HS-5 (cell line): ENCODE measurements at places on chromosomes 7 and 10.

- no peak for DNase-seq
Measured at GRCh38 chr7:132560825-132561529, 15.3 kb downstream of the PLXNA4 start.

GRCh38 chr7:133846203-133846945, 280.8 kb upstream of the LRGUK start:
- DNase-seq = no peak

- no peak for DNase-seq
Measured at GRCh38 chr10:69934768-69935167, 117.9 kb upstream of the MACROH2A2 start.

GRCh38 chr10:126455766-126456405, 67.6 kb upstream of the ADAM12 start:
- DNase-seq = no peak

GRCh38 chr7:122951006-122951405, 44.5 kb downstream of the TAS2R16 start:
- no peak for DNase-seq

- no peak for DNase-seq
Measured at GRCh38 chr10:12073526-12073925, 4.8 kb downstream of the DHTKD1 start.

DNA sequence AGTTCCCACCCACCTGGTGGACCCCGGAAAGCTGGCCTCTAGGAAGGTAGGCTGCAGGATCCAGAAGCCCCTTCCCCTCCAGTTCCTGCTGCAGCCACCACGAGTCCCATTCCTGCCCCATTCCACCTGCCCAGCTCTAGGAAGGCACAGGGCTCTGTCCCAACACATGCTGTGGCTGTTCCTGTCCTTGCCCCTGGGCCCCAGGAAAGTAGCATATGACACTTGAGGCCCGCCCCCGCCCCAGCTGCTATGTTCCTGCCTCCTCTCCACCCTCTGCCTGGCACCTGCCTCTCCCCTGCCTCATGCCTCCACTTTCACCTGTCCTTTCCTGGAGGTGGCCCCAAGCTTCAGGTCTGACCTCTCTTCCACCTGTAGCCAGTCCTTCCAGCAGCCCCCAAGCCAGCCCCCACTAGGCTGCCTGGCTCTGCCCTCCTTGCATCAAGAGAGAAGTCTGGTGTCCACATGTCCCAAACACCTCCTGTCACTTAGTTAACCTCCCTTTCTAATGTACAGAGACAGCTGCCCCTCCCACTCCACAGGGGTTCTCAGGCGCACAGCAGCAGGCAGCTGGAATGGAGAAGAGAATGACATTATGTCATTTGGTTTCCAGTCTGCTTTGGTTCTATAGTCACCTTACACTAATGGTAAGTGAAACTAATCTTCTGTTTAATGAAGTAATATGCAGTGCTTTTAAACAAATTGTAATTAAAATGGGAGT, 22.7 kb downstream of the YKT6 start:
- no peak for DNase-seq

DNA sequence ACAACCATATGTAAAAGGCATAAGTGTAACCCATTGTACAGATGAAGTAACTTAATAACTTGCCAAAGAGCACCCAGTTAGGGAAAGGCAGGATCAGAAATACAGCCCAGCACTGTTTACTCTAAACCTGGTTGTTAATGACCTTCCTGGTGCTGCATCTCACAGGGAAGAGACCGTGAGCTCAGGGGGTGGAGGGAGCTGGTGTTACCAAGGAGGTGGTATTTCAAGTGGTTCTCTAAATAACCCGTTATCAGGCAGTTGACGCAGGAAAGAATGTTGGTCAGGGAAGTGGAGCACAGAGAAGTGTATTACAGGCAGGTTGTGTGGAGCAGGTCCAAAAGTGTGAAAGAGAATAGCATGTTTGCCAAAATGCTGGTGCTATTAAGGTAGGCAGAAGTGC, 4.4 kb upstream of the ST7 start:
- DNase-seq = no peak

DNA sequence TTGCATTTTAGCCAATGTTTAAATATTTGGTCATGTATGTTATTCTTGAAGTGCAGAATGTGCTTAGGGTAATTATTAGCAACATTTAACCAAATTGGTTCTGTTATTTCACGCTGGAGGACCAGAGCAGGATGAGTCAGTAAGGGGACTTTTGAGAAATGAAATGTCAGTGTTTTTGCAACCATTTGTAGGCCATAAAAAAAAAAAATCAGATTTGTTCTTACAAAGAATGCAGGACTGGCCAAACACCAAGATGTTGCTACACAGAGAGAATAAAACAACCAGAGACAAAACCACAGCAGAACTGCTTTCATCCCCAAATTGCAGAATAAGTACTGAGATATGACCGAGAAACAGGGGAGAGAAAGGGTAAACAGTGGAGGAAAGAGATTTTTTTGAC, 62.1 kb downstream of the TPST1 start:
- no peak for DNase-seq

DNA sequence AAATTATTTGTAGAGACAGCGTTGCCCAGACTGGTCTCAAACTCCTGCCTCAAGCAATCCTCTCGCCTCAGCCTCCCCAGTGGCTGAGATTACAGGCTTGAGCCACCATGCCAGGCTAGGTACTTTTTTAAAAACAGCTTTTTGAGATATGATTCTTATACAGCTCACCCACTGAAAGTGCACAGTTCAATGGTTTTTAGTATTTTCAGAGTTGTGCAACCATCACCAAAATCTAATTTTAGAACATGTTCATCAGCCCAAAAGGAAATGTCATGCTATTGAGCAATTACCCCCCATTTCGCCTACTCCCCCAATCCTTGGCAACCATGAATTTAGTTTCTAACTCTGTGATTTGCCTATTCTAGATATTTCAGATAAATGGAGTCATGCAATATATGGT, 73.7 kb downstream of the EVX1 start:
- DNase-seq = no peak

DNA sequence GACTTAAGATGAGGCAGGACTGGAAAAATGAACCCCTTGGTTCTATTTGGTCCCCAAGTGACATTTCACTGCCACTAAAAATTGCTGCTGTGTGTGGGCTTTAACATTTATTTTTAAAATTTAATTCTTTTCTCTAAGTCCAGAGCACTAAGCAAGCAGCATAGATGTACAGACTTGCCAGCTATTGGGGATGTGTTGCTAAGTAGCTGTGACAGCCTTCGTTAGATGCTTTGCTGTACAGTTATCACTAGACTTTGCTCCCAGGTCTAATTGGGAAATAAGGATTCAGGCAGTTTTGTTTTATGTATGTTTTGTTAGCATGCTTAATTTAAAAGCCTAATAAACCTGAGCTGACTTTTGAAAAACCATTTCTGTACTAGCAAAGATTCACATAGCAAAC, 51.8 kb downstream of the GBF1 start:
- no peak for DNase-seq

- peak; percentile 22 for DNase-seq
Measured at GRCh38 chr10:7261351-7261750, 149.5 kb downstream of the SFMBT2 start.

GRCh38 chr10:82072124-82072523, 197.1 kb downstream of the NRG3 start:
- DNase-seq = no peak

- DNase-seq = no peak
Measured at GRCh38 chr7:156440456-156440855, 200.1 kb upstream of the RNF32 start.

- no peak for DNase-seq
Measured at GRCh38 chr10:102394801-102395399, 605 bp upstream of the NFKB2 start.

DNA sequence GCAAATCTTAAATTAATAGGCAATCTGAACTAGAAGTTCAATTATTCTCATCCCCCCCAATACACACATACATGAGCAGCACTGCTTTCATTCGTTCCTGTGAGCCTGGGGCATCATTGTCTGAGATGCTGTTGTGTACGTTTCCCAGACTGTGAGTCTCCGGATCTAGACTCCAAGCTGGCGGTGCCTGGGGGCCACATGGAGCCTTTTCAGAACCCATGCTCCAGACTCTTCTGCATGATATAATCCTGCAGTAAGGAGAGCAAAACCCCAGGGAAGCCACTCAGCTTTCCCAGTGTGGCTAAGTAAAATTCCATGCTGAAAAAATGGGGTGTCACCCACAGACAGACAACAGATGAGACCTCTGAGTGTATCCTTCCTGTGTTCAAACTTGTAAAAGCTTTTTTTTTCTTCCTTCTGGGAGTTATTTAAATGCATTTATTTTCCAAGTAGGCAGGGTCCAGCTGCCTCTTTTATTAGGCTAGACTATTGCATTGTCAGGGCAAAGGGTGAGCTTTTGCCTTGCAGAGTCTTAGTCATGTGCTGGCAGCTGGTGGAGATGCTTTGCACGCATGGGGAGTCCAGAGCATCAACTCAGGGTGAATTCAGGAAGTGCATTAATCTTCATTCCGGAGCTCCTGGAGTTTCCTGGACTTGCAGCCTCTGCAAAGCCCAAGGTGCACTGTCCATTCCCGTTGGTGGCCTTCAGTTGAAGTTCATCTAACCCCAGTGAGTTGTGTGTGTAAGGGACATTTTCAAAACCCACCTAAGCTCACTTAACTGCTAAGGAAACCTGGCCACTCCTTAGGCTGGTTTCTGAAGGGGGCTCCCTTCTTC, 185.7 kb upstream of the ADO start:
- DNase-seq = no peak

GRCh38 chr10:24034571-24034970, 174.4 kb upstream of the KIAA1217 start:
- no peak for DNase-seq

GRCh38 chr10:86730227-86730626, 26.2 kb upstream of the BMPR1A start:
- no peak for DNase-seq

GRCh38 chr7:27139334-27140125, 4.0 kb downstream of the HOXA5 start:
- DNase-seq = no peak

- no peak for DNase-seq
Measured at GRCh38 chr7:7521259-7521658, 14.4 kb downstream of the COL28A1 start.

GRCh38 chr10:852386-852785, 79.1 kb downstream of the LARP4B start:
- no peak for DNase-seq

DNA sequence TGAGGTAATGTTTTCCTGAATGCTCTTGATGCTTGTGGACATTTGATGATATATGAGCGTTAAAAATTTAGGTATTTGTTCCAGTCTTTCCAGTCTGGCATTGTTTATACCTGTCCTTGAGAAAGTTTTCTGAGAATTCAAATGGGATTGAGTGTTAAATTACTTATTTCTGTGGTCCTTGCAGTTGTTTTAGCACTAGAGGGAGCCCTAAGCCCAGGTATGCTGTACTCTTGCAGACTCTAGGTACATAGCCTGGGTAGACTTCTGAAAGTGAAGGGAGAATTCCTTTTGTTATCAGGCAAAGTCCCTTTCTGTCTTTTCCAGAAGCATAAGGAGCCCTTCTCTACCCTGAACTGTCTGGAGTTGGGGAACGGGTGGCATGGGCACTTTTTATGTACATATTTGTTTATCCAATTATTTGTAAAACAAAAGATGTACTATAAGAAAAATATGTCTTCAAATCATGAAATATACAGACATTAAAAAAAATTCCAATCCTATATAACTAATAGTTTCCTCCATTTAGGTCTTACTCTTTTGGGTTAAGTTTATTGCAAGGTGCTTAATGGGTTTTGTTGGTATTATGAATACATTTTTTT, 262.1 kb downstream of the ATRNL1 start:
- peak; percentile 29 for DNase-seq

DNA sequence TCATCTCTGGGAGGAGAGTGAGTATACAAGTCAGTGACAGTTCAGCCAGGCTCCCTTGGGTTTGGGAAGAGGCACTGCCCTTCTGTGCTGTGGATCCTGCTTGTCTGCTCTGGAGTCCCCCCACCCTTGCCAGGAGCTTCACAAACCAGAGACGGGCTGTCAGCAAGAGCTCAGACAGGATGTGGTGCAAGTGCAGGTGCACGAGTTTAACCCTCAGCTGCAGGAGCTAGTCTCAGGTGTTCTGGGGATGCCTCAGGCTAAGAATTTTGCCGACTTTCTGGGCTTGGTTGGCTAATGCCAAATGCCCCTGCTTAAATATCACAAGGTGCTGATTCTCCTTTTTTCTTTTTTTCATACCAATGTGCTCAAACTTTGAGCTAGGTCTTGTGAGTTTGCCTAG, 22.3 kb downstream of the ZNF783 start:
- no peak for DNase-seq

DNA sequence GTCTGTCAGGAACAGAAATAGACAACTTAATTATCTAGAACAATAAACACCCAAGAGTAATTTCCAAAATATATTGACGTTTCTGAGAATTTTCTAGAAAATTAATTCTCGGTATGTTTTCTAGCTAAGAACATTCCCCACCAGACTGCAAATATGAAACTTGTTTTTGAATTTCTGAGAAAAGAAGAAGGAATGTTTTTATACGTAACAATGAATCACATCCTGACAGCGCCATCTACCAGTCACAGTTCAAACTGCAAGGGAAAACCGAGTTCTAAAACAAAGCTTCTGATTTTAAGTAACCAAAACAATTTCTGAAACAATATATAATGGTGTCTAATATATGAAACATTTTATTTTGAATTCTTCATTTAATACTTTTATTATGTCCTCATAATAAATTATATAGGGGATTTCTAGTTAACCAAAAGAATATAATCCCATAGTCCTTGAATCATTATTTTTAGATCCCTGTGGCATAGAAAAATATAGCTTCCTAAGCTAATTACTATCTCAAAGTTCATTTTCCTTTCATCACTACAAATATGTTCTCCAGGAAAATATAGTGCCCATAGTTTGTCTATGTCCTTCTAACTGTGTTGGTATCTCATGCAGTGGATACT, 34.5 kb upstream of the MEOX2 start:
- peak; percentile 38 for DNase-seq

- DNase-seq = no peak
Measured at GRCh38 chr7:14275356-14275755, 285.9 kb upstream of the ETV1 start.

GRCh38 chr7:29350351-29350750, 155.8 kb downstream of the CHN2 start:
- no peak for DNase-seq

- DNase-seq = no peak
Measured at GRCh38 chr10:112308125-112308502, 24.9 kb downstream of the TECTB start.

- DNase-seq = no peak
Measured at GRCh38 chr7:1368682-1369571, 90.3 kb downstream of the MICALL2 start.
